CD4-positive, alpha-beta T cell (primary cell): ENCODE measurements at places on chromosomes 12 and 14.

- no peak for DNase-seq
- peaks cover 51% of the 10 kb centered on the region for H3K36me3 ChIP-seq
- H3K27ac ChIP-seq: no peak overlapping the region
- no peak overlapping the region for H3K4me3 ChIP-seq
- peaks cover 10% of the 10 kb centered on the region for H3K4me1 ChIP-seq
- H3K27me3 ChIP-seq: no peaks in the 10 kb centered on the region
Observed at GRCh38 chr12:57726151-57726883, 12.2 kb downstream of the AGAP2 start.

GRCh38 chr12:92556141-92556540, 146.6 kb upstream of the PLEKHG7 start:
- peak overlapping the region; percentile 21 for H3K4me3 ChIP-seq
- H3K36me3 ChIP-seq: no peaks in the 10 kb centered on the region
- peak overlapping the region; percentile 33 for H3K27ac ChIP-seq
- no peak for DNase-seq

DNA sequence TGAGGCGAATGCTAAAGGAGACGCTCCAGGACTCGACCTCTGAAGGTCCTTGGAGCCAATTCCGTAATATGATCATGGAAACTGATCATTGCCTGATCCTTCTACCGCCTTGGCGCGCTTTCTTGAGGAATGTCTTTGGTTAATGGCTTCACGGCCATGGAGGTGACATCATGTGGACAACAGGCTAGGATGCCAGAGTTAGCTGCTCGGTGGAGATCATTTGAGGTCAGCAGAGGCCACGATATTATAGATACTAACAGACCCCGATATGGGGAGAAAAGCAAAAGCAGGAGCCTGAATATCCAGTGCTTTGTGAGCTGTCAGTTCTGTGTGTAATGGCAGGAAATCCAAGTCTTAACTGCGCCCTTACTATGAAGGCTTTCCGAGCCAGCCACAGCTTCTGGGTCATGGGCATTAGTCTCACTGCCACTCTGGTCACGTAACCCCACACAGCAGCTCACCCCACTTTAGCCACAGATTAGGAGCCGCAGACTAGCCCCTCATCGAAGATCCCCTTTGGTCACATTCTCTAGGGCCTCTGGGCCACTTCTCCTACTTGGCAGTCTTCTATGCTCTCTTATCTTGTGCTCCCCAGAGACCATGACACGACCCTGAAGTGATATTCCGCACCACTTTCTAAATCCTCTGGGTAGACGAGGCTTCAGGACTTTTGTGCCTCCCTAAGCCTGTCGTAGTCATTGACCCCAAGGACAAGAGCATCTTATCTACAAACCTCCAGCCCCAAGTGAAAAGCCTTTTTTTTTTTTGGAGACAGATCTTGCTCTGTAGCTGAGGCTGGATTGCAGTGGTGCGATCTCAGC, 724 bp upstream of the CS start:
- no peaks in the 10 kb centered on the region for H3K27me3 ChIP-seq
- peaks cover 23% of the 10 kb centered on the region for H3K36me3 ChIP-seq
- peak overlapping the region; percentile 72 for H3K4me3 ChIP-seq
- peak overlapping the region; percentile 91 for H3K27ac ChIP-seq

- no peaks in the 10 kb centered on the region for H3K27me3 ChIP-seq
- H3K27ac ChIP-seq: peak overlapping the region; percentile 80
- peak; percentile 89 for DNase-seq
- peaks cover 59% of the 10 kb centered on the region for H3K4me1 ChIP-seq
- H3K36me3 ChIP-seq: peaks cover 25% of the 10 kb centered on the region
Observed at GRCh38 chr14:91415794-91416743, 1.6 kb downstream of the CCDC88C start.

GRCh38 chr14:63180011-63180410, 24.2 kb upstream of the RHOJ start:
- no peaks in the 10 kb centered on the region for H3K36me3 ChIP-seq
- H3K4me3 ChIP-seq: no peak overlapping the region
- H3K4me1 ChIP-seq: no peaks in the 10 kb centered on the region
- no peak overlapping the region for H3K27ac ChIP-seq

DNA sequence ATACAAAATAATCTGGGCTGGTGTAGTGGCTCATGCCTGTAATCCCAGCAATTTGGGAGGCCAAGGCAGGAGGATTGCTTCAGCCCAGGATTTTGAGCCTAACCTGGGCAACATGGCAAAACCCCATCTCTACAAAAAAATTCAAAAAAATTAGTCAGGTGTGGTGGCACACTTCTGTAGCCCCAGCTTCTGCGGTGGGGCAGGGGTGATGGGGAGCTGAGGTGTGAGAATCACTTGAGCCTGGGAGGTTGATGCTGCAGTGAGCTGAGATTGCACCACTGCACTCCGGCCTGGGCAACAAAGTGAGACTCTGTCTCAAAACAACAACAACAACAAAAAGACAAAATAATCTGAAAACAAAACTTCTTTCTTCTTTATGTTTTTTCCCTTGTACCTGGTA, 66.0 kb downstream of the TC2N start:
- no peak overlapping the region for H3K4me3 ChIP-seq
- no peak overlapping the region for H3K27ac ChIP-seq
- DNase-seq: no peak
- no peaks in the 10 kb centered on the region for H3K27me3 ChIP-seq

DNA sequence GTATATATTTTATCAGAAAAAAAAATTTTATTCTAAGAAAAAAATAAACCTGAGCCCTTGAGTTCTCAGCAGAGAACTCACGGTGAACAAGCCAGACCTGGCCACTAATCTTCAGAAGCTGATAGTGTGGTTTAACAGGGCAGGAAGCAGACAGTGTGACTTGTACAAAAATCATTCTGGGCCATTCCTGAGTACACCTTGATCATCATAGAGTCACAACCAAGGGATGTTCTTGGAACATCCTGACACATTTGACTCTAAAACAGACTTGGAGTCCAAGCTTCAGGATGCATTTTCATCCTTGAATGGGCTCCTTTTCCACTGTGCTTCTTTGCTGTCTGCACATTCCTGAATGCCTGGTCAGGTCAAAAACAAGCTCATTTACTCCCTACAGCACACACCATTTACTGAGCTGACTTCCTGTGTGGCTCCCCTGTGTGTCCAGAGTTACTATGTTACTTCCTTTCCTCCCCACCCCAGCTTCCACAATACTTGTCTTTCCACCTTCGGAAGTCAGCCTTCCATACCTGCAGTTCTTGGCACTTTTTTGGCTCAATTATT, 112.0 kb downstream of the ANO6 start:
- H3K36me3 ChIP-seq: peaks cover 10% of the 10 kb centered on the region
- no peak overlapping the region for H3K4me3 ChIP-seq
- H3K27me3 ChIP-seq: no peaks in the 10 kb centered on the region
- DNase-seq: no peak
- no peaks in the 10 kb centered on the region for H3K4me1 ChIP-seq
- H3K27ac ChIP-seq: no peak overlapping the region

- H3K36me3 ChIP-seq: peaks cover 84% of the 10 kb centered on the region
- DNase-seq: no peak
- H3K27me3 ChIP-seq: no peaks in the 10 kb centered on the region
- H3K4me1 ChIP-seq: peaks cover 25% of the 10 kb centered on the region
- no peak overlapping the region for H3K27ac ChIP-seq
Observed at GRCh38 chr14:100141098-100141497, 18.3 kb downstream of the DEGS2 start.

DNA sequence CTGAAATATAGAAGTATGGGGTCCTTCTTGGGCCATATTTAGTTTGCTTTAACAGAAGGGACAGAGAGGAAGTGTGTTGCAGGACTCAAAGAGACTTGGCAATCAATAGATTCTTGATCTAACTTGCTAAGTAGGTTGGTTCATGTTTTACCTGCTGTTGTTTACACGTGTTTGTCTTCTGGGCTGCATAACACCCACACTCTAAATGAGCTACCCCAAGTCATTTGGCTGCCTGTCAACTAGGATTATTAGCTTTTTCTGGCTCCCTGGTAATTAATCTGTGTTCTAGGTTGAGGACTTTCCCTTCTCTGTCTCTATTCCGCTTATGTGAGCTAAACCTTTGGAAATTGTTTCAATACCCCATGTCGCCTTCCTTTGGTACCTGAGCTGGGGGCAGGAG, 10.1 kb upstream of the TBPL2 start:
- no peak overlapping the region for H3K27ac ChIP-seq
- H3K4me1 ChIP-seq: no peaks in the 10 kb centered on the region
- DNase-seq: no peak
- H3K27me3 ChIP-seq: no peaks in the 10 kb centered on the region
- no peak overlapping the region for H3K4me3 ChIP-seq
- H3K36me3 ChIP-seq: no peaks in the 10 kb centered on the region

GRCh38 chr14:100526057-100526456, 61.2 kb downstream of the BEGAIN start:
- H3K4me1 ChIP-seq: no peaks in the 10 kb centered on the region
- H3K4me3 ChIP-seq: no peak overlapping the region
- H3K27me3 ChIP-seq: no peaks in the 10 kb centered on the region
- peaks cover 10% of the 10 kb centered on the region for H3K36me3 ChIP-seq
- H3K27ac ChIP-seq: no peak overlapping the region
- DNase-seq: no peak

DNA sequence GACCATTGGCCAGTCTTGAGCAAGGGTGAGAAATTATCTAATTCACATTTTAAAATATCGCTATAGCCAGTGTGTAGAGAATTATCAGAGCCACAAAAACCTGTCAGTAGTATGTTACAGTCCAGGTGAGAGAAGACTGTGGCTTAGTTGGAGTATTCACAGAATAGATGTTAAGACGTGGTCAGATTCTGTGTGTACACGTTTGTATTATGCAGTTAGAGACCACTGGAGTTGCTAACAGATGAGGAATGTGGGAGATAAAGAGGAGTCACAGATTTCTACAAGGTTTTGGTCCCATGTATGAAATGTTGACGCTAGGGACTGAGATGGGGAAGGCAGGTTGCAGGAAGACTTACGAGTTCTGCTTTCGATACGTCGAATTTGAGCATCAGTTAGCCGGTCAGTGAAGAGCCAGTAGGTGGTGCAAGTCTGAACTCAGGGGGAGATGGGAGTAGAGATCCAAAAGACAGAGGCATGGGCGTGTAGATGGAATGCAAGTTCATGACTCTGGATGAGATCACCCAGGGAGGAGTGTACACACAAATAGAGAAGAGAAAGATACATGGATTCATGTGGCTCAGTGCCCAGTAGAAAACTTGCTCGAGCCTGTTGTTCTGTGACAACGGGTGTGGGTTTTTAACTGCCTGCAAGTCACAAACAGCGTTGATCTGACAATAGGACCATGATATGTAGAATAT, 114.8 kb upstream of the FLRT2 start:
- H3K36me3 ChIP-seq: no peaks in the 10 kb centered on the region
- H3K4me1 ChIP-seq: no peaks in the 10 kb centered on the region
- no peaks in the 10 kb centered on the region for H3K27me3 ChIP-seq
- H3K4me3 ChIP-seq: no peak overlapping the region
- DNase-seq: no peak
